Stimulated activated CD4-positive, alpha-beta T cell treated with anti-CD3 and anti-CD28 coated beads, TNF-alpha, amount 100 ng/mL, for 1 hour (primary cell): ENCODE measurements at places on chromosomes 6 and 20.

- DNase-seq = no peak
Observed at GRCh38 chr20:44357555-44358125, 2.1 kb downstream of the HNF4A start.

DNA sequence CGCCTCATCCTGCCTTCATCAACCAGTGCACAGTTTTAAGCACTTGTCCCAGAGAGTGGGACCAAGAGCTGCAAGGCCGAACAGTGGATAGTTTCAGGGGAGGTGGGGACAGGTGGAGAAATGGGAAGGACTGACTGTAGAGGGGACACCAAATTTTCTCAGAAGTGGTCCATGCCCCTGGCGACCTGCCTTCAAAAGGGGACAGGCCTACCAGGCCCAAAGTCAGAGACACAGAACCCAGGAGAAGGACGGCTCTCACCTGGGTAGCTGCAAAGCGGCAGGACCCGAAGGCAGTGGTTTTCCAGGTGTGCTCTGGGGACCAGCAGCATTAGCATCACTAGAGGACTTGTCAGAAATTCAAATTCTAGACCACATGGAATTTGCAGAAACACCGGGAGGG lies 5.8 kb downstream of the TFEB start:
- DNase-seq = no peak

DNA sequence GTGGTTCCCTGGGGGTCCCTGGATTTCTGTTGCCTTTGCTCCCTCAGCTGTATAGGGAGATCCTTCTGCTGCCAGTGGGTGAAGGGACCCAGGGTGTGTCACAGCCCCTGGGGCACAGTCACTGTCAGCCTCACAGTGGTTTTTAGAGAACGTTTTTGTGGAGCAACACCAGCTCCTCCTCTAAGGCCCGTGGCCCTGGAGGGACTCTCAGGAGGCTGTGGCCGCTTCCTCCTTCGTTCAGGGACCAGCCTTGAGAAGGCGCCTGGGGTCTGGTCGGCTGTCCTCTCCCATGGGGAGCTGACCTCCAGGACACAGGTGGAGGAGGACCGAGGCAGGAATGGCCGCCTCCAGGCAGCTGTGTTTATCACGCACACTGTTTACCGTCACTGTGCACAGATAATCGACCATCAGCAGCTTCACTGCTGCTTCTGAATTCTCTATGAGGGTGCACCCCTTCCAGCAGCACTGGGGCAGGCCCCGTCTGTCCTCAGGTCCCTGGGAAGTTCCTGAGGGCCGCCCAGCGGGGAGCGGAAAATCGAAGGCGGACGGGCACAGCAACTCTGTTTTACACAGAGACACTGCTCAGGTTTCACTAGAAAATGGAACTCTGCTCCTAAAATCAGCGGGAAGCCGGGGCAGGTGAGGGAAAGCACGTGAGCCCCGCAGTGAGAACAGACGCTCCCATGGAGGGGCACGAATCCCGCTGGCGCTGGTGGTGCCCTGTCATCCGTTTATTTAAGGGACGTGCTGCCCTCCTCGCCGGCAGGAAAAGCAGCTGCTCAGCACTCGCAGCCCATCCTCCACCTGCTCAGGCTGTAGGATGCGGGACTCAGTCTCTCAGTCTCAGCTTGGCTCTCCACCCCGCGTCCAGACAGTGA lies 10.4 kb upstream of the FRMD1 start:
- no peak for DNase-seq

DNA sequence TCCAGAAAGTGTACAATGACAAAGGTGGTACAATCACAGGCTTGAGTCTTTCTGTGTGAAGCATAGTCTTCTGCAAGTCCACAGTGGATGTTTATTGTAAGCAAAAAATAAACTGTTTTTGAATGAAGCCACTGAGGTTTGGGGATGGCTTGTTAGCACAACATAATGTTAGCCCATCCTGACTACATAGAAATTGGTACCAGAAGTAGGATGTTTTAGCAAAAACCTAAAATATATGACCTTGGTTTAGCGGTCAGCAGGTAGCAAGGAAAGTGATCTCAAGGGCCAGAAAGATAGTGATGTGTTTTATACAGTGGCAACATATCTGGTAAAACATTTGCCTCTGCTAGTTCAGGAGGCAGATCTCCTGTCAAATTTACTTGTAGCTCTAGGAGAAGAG lies 15.8 kb downstream of the PLAGL1 start:
- DNase-seq = no peak

- no peak for DNase-seq
Observed at GRCh38 chr20:63401384-63402110, 40.4 kb upstream of the CHRNA4 start.

- no peak for DNase-seq
Observed at GRCh38 chr20:37346535-37347346, 801 bp downstream of the SRC start.

DNA sequence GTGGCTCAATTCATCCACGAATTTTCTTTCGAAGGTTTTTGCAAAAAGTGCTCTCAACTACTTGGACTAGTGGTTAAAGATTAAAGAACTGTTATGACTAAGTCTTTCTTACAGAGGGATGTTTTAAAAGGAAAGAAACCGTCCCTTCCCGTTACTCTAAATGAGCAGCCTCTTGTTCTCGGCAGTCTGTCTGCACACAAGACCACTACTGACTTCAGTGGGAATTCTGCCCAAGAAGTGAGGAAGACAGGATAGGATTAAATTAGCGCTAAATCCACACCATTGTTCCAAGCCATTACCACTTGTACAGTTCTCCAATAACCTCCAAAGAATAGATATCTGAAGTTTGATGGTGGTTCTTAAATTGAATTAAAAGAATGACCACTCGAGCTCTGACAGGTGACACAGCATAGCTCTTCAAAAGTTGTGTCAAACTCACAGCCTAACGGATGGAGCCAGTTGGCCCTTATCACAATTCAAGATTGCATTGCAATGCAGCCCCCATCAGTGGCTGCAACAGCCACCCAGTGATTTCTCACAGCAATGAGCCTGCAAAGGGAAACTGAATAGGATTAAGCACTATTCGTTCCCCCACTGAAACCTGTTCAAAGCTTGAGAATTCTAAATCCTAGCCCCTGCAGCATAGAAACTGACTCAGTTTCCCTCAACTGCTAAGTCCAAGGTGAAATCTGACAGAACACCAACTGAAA lies 1.8 kb downstream of the EPB41L2 start:
- no peak for DNase-seq

- DNase-seq = no peak
Observed at GRCh38 chr20:56676679-56677078, 47.6 kb downstream of the TFAP2C start.

GRCh38 chr6:38676974-38677544 lies 25.9 kb downstream of the GLO1 start:
- no peak for DNase-seq

GRCh38 chr6:40669343-40669742 lies 82.2 kb upstream of the LRFN2 start:
- no peak for DNase-seq

DNA sequence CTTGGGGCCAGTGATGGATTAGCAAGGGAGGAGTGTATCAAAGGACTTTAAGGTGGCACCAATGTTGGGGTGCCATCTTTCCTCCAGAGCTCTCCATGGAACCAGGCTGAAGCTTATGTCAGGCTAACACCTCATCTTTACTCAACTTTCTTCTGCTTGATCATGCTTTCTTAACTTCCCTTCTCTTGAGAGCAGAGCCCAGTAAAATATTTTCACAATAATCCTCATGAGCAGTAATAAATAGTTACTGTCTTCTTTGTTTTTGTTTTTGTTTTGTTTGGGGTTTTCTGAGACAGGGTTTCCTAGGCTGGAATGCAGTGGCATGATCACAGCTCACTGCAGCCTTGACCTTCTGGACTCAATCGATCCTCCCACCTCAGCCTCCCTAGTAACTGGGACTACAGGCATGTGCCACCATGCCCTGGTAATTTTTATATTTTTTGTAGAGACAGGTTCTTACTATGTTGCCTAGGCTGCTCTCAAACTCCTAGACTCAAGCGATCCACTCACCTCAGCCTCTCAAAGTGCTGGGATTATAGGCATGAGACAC lies 127.9 kb upstream of the TOP1 start:
- no peak for DNase-seq

- no peak for DNase-seq
Observed at GRCh38 chr6:30752157-30752927, 8.0 kb upstream of the IER3 start.

DNA sequence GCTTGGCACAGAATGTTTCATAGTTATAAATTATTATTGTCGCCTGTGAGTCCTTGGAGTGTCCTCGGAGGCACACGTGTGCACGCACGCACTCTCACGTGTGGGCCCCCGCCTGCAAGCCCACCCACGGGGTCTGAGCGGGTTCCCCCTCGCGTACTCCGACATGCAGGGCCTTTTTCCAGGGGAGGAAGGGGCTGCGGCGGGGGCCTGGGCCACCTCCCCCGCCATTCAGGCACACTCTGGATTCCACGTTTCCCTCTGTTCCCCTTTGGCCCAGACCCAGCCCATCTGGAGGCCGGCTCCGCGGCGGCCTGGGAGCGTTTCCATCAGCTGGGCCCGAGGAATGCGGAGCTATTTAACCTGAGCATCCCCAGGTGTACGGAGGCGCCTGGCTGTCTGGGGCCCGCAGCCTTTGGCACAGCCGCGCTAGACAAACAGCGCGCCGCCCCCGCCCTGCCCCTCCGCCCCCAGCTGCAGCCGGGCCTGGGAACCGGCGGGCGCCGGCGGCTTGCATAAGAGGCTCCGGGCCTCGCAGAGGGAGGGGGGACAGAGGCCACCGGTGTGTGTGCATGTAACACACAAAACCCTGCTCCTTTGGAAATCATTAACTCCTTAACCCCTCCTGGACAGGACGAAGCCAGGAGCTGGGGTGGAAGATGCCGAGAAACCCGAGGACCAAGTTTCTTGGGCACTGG lies 3.3 kb downstream of the ID1 start:
- no peak for DNase-seq

DNA sequence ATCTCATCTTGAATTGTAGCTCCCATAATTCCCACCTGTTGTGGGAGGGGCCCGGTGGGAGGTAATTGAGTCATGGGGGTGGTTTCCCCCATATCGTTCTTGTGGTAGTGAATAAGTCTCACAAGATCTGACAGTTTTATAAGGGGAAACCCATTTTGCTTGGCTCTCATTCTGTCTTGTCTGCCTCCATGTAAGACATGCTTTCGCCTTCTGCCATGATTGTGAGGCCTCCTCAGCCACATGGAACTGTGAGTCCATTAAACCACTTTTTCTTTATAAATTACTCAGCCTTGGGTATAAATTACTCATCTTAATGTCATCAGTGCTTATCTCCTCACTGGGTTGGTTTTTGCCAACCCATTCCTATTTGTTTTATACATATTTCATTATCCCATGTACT lies 142.0 kb upstream of the GMDS start:
- DNase-seq = no peak

DNA sequence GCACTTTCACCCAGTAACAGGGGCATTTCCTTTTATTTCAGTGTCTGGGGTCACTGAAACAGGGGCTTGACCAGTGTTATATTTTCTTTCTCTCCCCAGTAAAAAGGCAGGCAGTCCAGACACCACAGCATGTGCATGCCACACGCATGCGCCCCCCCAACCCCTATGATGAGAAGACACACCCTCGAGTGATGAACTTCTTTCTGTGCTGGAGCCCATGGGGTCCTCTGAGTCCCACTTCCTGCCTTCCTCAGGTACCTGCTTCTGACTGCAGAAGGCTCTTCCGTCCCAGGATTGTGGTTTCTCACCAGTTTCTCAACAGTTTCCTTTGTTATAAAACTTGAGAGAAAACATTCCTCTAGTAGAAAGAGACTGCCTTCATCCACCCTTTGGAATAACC lies 45.7 kb upstream of the TMEM181 start:
- no peak for DNase-seq

DNA sequence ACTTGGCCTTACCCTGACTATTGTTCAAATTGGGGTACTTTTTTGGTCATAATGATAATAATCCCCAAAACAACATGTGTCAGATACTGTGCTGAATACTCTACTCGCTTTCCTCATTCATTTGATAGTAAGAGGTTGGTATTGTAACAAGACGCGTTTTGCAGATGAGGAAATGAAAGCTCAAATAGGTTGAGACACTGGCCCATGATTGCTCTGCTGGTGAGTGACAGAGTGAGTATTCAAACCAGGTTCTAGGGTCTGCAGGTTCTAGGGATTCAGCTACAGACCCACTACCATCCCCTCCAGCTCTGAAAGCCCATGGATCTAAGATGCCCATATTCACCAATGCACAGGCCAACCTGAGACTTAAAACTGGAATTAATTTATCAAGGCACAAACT lies 1.3 kb upstream of the ENPP4 start:
- DNase-seq = no peak

DNA sequence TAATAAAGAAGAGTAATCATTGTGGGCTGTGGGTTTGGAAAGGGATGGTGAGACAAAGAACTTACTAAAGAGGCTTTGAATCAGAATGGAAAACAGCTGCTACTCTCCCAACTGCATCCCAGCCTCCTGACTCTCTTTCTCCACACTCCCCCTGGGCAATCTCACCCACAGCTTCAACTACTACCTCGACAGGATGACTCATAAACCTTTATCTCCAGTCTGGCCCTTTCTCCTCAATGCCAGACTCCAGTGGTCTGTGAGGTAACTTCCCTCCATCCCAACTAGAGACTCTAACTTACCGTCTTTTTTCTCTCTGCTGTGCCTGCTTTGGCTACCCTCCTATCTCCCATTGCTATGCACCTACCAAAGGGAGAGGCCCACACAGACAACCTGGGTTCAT lies 135.3 kb upstream of the RREB1 start:
- DNase-seq = no peak

- no peak for DNase-seq
Observed at GRCh38 chr20:56274156-56274555, 25.6 kb downstream of the MC3R start.

- DNase-seq = no peak
Observed at GRCh38 chr20:25364180-25364788, 26.4 kb downstream of the ABHD12 start.

DNA sequence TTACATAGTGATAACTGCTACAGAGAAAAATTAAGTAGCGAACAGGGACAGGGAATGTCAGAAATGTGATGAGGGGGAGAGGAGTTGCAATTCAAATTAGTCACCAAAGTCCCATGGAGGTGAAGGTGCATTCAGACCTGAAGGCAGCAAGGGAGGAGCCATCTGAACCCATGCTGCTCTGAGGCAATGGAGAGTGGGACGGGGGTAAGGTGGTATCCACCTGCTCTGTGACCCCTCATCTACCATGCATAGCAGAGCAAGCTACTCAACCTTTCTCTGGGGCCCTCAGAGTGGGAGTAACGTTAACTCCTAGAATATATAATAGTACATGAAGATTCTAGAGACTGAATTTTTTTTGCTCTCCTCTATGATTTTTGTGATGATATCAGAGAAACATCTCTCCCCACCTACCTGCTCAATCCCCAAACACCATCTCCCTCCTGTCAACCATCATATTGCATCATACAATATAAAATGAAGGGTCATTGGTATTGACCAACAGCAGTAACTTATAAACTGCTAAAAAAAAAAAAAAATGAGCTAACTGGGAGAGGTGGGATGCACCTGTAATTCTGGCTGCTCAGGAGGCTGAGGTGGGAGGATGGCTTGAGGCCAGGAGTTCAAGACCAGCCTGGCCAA lies 16.6 kb upstream of the SCML4 start:
- no peak for DNase-seq

DNA sequence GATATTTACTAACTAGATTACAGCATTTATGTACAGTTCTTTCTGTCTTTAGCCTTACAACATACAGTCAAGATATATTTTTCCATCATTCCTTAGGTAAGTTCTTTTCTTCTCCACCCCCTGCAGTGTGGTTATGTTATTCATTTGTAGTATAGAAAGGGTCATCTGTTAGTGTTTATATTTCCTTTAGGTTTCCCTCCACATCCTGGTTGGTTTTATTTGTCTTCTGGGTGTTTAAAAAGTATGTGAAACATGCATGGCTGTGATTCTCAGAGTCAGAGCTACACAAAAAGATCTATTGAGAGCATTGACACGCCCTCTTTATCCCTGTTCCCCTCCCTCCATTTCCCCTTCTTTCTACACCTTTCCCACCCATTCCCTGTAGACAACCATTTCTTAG lies 20.1 kb downstream of the DHX35 start:
- DNase-seq = no peak
